ENCODE measurements at places on chromosomes 6 and 20.

- DNase-seq, result no peak
Observed at GRCh38 chr6:39082310-39082709, 32.7 kb downstream of the SAYSD1 start.

DNA sequence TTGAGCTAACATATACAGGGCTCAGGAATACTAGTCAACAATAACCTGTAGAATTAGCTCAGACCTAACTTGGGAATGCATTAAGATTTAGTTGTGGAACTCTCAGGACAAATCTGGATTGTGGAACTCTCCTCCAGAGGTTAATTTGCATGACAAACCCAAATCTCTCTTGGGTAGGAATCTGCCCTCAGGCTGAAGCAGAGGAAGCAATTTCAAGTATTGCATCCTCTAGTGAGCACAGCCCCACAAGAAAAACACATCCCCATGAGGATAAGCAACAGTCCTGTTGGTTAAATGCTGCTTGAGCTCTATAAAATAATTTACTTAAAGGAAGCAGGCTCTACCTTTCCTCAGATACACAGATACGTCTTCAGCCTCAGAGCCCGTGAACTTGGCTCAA, 170.9 kb upstream of the STXBP5 start:
- DNase-seq, result no peak

DNA sequence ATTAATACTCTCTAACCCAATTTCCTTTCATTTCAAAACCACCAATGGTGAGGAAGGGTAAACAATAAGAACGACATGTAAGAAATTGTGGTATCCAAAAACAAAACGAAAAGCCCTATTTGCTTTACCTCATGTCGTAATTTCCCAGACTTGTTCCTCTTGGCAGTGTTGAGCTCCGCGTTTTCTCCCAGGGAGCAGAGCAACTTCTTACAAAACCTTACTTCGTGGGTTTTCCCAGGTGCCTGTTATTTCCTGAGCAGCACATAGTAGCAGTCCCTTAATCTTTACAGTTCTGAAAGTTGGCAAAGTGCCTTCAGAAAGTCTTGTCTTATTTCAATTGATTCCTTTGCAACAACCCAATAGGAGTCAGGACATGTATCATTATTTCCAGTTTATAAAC, 207.9 kb upstream of the MARCKS start:
- no peak for DNase-seq

DNA sequence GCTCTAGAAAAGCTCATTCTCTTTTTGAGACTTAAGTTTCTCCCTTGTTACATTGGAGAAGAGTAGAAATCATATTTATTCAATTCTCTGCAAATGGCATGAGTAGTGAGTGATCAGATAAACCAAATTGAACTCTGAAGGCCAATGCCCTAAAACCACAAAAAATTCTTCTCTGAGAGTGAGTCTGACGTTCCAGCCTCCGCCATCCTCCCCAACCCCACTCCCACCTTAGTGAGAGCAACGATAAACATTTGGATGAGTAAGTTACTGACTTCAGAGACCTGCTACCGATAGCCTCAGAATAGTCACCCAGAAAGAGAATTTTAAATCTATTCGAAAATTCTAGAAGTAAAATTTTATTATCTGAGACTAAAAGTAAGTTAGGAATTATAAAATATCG, 94.6 kb downstream of the TFAP2A start:
- DNase-seq, result no peak

DNA sequence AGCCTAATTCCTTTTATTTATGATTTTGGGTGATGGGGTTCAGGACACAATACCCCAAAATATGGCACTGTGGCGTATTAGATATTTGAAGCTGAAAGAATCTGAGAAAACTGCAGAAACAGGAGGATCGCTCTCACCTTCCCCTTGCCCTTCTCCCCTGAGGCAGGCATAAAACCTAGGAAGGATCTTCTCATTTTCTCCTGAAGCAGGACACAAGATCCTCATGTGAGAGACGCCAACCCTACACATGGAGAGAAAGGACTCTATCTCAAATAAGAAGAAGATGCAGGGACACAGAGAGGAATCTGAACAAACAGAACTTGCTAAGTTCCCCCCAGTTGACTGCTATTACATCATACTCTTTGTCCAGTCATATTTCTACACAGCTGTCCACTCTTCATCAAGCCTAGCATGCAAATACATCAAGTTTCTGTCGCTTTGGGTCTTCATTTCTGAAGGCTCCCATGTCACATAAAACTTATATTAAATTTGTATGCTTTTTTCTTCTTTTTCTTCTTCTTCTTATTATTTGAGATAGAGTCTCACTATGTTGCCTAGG, 109.0 kb downstream of the DTNBP1 start:
- no peak for DNase-seq

DNA sequence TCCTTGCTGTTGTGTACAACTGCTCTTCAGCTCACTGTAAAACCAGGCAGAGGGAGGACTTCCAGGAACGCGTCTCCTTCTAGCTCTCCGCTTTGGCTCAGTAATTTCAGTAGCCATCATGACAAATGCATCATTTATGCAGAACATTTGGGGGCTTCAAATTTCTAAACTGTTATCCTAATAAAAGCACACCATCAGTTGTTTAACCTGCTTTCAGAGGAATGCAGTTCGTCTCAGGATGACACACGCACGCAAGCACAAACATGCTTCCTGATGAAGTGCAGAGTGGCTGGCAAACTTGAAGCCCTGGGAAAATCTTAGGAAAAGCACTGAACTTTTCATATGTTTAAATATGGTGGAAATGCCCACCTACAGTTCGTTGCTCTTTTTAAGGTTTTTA, 24.4 kb downstream of the SLC22A23 start:
- DNase-seq, result no peak

DNA sequence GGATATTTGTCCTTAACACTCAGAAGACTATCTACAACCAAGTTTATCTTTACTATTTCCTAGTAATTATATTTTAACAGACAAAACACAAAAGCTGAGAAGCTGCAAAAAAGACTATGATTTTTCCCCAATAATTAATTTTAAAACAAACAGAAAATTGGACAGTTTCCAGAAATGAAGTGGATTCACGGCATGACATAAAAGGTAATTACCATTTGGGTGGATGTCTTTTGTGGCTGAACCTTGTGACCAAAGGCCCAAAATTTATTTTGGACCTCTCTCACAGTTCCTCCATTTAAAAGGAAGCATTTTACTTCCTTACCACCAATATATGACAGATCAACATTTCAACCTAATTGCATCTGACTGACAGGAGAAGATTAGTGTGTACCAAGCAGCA, 90.2 kb downstream of the GMDS start:
- DNase-seq, result no peak

DNA sequence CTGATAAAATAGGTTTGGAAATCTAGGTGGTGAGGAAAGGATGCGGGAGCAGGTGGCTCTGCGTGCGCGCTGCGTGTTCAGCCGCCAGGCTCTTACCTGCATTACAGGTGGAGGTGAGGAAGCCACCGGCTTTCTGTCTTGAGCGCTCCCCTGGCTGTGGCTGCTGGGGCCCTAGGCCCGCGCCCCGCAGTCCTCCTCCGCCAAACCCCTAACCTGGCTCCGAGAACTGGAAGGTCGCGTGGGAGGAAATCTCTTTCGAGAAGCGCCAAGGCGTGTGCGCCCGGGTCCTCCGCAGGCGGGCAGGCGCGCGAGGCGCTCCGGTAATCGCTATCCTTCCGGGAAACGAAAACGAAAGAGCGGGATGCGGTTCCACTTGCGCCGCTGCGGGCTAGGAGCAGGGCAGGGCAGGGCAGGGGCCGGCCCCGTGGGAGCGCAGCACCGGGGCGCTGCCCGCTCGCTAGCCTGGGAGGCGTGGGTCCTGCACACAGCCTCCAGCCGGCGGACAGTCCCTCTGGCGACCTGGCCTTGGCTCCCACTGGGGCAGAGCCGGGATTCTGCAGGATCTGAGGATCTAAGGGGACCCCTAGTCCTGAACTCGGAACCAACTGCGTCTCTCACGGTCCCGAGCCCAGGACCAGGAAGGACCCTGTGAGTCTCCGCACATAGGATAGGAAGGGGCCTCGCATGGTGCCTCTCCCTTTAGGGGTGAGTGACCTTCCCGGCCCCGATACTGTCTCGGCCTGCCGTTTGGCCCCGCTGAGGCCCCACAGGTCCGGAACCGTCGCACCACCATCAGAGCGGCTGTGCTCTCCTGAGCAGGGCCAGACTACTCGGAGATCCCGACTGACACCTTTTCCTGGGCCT, at the start of gene ETV7:
Gene ETV7 (minus strand): TSS at position 230 of the 864 bp plus-strand sequence. CDS start 128 bp downstream, at position 102.
- DNase-seq, result no peak

DNA sequence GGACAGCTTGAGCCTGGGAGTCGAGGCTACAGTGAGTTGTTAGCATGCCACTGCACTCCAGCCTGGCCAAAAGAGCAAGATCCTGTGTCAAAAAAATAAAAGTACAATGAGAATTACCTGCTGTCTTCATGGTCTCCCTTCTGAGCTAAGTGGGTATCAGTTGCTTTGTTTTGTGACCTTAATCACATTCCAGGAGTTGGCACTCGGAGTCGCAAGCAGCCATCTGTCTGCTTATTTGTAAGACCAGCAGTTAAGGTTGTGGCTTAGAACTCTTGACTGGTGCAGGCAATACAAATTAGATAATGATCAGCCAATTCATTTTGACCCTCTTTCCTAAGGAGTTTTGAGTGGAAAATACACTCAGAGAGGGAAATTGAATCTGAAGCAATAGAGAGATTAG, 114.0 kb downstream of the MYO6 start:
- DNase-seq, result no peak

- DNase-seq, result no peak
Observed at GRCh38 chr6:166223079-166223478, 55.4 kb upstream of the TBXT start.

- no peak for DNase-seq
Observed at GRCh38 chr6:5481750-5482149, 220.4 kb downstream of the FARS2 start.

- no peak for DNase-seq
Observed at GRCh38 chr6:19749722-19750121, 87.4 kb upstream of the ID4 start.

- no peak for DNase-seq
Observed at GRCh38 chr6:32128751-32129296, 778 bp upstream of the ATF6B start.

DNA sequence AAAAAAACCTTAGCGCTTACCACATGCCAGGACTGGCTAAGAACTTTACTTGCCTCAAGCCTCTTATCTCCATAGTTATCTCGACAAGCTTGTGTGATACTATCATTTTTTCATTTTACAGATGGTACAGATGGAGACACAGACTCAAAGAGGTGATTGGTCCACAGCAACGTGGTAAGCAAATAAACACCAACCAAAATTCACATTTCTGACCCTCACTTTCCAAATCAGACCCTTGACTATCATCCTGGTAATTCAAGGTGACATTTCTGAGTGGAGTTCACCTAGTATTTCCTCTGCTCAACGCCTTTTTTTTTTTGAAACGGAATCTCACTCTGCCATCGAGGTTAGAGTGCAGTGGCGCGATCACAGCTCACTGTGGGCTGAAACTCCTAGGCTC, 25.9 kb upstream of the ILRUN start:
- no peak for DNase-seq

DNA sequence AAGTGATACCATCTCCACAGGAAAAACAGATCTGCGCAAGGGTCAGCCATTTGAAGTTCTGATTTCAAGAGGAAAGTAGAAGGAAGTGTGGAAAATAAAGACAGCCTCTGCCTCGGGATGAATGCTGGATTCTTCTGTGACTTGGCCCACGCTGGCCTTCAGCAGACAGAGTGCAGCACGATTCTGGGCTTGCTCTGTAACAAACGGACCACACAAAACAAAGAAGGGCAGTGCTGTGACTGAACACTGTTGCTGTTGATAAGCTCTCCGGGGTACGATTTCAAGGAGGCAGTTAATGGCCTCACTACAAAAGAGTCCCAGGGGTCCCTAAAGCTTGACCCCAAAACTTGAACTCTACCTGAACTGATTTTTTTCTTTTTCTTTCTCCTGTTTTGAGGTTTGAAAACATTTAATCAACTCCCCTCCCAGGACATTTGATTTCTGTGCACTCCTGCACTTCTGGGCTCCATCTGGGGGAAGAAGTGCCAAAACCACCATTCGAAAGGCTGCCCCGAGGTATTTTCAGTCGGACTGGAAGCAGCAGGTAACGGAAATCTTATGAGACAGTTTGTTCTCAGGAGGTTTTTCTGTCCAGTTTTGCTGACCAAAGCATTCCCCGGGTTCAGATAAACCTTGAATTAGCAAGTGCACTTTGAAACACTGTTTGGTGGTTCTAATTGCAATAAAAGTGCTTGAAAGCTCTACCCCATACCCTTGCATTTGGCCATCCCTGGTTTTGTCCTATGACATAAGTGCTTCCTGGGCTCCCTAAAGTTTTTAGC, 189.6 kb downstream of the MYLK4 start:
- DNase-seq, result no peak

DNA sequence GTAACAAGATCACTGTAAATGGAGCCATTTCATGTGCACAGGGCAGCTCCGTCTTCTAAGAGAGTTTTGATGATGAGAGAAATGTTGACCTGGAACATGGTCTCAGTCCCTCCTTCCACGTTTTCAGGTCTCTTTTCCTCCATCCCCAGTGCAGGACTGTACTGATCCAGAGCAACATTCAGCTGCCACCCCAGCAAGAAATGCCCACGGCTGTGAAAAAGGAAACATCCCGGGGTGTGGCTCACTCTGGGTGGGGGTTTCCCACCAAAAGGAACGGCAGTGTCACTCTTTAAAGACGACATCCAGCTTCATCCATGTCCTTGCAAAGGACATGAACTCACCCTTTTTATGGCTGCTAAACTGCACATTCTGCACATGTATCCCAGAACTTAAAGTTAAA, 92.6 kb downstream of the ERMARD start:
- no peak for DNase-seq

DNA sequence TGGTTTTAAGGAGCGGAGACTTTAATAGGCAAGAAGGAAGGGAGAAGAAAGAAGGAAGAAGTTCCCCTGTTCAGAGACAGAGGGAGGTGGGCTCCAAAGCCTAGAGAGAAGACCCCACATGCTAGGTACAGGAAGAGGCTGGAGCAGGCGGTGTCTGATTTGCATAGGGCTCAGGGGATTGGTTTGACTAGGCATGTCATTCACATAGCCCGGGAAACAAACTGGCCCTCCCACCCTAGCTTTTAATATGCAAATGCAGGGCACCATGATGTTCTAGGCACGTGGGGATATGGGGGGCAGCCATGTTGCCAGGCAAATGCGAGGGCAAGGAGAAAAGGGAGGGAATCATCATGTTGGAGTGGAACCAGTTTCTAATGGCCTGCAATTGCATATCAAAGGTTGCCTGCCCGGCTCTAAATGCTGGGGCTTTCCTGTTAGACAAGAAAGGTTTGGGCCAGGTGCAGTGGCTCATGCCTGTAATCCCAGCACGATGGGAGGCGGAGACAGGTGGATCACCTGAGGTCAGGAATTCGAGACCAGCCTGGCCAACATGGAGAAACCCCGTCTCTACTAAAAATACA, 34.3 kb upstream of the AGPAT4 start:
- DNase-seq, result no peak

- no peak for DNase-seq
Observed at GRCh38 chr6:24848461-24848860, 49.7 kb upstream of the ARMH2 start.

DNA sequence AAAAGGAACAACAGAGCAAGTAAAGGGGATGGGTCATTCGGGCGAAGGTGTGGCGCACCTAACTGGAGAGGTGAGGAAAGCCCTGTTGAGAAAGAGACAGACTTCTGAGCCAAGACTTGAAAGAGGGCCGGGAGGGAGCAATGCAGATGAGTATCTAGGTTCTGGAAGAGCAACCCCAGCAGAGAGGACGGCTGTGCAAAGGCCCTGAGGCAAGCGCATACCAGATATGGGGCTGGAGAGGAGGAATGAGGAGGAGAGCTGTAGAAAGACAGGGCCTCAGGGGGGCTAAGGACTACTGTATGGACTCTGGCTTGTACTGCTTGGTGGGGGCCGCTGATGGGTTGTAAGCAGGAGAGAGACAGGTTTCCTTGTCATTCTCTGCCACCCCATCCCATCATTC, 21.9 kb downstream of the TRERF1 start:
- no peak for DNase-seq

GRCh38 chr6:108698593-108699289, 138.0 kb downstream of the FOXO3 start:
- no peak for DNase-seq

Data from pulmonary artery endothelial cell (primary cell).